ENCODE measurements at places on chromosomes 7 and 10.

DNA sequence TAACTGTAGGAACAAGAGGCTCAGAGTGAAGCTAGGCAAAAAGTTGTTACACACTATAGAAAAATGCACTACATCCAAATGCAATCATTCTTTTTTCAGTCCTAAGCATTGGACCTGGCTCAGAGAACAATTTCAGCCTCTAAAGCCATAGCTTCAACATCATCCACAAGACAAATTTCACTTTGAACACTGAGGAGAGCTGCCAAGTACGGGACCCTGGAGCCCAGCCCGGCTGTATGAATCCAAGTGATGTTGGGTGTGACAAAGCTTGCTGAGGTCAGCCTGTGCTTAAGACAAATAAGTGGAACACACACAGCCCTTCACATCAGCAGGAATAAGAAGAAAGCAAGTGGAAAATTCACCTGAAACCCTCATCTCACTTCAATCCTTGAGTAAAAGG is 233.1 kb upstream of the PFKP start:
- no peak for DNase-seq

GRCh38 chr7:118855290-118855689 is 630.8 kb downstream of the ANKRD7 start:
- DNase-seq, result no peak

DNA sequence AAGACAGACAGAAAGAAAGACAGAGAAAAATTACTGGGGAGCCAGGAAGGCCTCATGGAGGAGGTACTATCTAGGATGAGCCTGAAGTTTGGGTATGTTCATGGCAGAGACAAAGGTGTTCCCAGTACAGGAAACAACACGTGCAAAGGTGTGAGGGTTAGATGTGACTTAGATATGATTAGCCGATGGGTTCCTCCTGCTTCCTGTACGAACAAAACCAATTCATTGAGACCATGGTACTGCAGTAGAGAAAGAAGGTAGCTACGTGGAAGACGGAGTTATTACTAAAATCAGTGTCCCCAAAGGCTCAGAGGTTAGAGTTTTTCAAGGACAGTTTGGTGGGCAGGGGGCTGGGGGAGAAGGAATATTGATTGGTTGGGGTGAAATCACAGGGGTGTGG is 55.2 kb upstream of the CHST3 start:
- no peak for DNase-seq

DNA sequence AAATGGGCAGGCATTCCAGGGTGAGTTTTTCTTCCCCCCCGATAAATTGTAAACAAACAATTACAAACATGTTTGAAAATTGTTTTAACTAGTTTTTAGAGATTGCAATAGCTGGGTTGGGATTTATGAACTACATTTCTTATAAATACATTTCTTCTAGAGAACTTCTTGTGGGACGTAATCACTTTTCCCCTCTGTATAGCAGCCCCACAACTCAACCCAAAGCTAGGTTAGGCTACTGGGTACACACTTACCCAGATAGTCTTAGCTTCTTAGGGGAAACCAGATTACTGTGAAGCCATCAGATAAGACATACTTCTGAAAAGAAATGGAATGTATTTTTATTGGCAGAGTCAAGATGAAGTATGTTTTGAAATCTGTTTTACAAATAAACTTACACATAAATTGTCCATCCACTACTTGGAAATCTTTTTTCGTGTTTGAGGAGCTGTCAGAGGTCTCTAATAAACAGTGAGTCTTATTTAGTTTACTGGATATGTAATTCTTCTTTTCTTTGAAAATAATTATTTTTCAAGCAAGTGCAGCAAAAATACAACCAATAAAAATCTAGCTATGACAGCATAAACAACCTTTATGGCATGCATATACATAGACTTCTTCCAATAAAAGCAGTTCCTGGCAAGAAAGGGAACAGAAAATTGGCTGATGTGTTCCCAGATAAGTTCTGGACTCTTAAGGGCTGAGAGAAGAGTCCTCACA is 8.0 kb upstream of the GLRX3 start:
- DNase-seq, result no peak

DNA sequence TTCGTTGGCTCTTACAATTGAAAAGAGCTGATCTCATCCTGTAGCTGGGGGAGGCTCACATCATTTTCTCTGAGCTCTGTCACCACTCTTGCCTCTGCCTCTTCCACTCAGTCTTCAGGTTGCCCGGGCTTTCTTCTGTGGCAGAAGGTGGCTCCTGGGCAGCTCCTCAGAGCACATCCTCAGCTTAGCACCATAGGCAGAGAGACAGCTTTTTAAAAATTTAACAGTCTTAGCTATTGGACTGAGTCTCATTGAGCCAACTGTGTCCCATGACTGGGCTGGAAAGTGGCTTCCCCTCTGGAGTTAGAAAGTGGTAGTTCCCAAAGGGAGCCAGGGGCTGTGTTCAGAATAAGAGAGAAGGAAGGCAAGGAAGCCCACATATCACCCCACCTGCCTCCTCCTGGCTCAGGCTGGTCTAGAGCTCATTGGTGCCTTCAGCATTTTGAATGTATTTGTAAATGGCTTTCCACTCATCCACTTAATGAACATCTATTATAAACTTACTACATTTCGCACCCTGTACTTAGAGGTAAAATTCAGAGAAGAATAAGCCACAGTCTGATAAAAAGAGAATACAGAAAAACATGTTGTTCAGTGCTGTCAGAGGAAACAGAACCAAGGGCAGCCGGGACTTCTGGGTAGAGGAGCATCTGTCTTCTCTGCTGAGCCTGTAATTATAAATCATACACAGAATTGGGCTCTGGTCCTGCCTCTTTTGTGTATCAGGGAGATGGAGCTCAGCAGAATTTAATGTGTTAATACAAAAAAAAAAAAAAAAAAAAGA is 119.3 kb downstream of the WDFY4 start:
- DNase-seq, result no peak

DNA sequence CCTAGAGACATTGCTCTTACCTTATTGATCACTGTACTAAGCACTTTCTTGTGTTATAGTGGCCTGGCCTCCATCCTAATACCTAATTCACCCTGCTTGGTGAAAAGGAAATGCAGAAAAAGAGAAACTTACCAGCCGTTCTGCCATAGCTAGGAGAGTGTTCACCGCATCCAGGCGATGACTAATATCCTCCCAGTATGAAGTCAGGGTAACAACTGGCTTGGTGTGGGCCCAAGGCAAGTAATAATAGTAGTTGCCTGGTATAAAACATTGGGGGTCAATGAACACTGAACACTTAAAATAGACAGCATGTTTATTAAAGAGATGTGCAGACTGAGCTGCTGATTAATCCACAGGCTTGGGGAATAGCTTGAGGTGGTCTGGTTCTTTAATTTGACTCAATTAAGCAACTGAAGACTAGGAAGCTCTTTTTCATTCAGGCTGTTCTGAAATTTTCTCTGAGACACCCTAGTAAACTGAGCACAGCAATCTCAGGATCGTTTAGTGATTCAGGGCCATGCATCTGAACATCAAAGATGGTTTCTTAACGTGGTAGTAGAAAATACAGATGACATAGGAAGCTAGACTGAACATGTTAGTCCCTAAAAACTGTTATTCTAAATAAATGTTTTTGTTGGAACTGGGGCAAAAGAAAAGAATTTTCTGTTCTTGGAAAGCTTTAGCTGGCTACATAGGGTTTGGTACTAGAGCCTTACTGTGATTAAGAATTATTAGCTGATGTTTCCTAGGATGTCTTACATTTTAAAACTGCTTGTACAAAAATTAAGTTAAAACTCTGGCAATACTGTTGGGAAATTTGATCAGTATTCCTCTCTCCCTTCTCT is 102.2 kb downstream of the MYOF start:
- DNase-seq, result no peak

DNA sequence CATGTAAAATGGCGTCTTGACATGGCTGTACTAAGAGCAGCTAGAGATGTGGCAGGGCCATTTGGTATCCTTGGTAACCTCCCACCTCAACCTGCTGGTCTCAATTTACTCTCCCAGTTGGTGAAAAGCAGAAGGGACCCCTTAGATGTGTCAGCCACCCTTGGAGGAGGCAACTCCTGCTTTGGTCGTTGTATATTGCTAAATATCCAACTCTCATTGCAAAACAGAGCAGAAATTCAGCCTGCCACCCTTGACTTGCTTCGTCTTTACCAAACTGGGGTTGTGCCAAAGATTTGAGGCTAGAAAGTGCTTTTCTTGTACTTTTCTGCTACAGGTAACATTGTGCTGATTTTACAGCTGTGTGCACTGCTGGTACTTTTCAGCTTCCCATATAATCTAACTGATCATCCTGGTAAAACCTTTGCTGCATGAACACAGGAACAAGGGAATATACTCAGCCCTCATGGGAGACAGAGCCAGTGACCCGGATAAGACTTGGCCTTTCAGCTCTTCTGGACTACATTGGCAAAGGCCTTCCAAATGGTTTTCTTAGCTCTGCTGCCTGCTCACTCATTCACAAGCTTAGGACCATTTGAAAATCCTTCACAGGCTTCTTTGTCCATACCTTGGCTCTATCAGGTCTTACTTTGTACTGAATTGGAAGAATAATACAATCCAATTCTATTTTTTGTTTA is 2.2 kb upstream of the VSTM4 start:
- DNase-seq, result no peak

GRCh38 chr10:44311563-44312051 is 73.3 kb downstream of the CXCL12 start:
- no peak for DNase-seq

- no peak for DNase-seq
Measured at GRCh38 chr10:64039198-64039597, 518.0 kb downstream of the REEP3 start.

DNA sequence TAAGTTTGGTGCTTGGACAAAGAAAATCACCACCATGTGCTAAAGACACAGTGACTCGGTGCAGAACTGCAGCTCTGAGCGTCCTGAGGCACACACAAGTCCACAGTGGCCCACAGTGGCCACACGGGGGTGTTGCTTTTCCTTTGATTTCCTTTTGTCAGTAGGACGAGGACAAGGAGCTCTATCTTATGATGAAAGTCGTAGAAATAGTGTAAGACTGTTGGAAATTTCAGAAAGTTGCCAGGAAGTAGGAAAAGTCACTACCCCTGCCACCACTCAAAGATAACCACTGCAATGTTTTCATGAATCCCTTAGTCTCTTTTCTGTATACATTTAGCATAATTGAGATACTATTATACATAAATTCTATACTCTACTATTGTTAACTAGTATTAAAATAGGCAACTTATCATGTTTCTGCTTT is 146.0 kb downstream of the TNS3 start:
- no peak for DNase-seq

DNA sequence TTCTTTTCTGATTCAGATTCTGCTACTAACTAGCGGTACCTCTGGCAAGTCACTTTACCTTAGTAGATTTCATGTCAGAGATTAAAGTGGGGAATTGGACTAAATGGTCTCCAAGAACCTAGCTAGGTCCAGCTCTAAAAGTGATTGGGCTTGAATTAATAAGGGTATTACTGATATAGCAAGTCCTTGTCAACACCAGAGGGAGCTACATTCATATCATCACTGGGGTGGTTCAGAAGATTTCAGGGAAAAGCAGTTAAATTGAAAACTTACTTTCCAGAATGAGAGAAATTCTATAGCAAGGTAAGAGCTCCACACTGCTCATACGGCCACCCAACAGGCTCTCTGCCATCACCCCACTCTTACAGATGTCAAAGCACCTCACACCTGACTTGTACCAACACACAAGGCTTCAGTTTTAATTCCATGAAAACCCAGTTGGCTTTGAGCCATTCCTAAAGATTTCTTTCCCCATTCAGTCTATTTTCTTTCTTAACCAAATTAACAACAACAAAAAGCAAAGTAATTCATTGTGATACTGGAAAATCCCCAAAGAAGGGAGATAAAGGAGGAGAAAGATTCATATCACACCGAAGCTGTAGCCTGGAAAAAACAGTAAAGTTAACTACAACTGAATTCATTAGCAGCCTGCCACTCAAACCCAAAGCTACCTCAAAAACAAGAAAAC is 38.0 kb upstream of the SPOCK2 start:
- no peak for DNase-seq

DNA sequence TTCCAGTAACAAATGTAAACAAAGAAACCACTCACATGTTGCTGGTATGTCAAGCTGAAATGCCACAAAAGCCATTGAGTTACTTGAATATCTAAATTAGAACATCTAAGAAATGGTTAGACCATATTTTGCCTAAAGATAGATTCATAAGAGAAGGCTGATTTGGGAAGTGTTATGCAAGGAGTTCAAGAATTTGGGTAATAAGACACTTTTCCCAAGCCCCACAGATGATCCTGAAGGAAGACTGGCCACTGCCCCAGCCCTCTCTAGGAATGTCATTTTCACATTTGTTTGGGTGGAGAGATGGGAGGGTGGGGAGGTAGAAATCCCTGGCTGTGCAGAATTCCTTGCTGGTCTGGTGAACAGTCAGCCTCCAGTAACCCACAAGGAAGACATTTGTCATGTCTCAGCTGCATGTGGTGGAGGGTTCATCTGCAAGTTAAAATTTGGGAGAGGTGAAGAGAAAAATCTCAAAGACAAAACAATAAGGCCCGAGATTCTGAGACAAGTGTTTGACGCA is 427.2 kb upstream of the KLF6 start:
- DNase-seq, result no peak

DNA sequence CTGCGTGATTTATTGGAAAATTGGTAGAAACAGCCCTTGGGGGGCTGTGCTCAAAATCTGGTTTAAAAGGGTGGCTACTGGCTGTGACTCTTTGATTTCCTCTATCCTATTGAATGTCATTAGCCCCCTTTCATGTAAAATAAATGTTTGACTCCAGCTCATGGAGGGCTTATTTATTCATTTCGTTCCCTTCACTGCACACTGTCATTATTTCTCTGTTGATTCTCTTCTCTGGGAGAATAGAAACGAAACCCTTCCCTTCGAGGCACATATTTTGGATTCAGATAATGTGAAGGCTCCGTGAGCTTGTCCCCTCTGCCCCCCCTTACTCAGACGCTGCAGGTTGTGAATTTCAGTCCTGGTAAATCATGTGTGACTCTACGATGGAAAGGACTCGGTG is 203.9 kb upstream of the GPR26 start:
- no peak for DNase-seq

GRCh38 chr10:85888004-85888403 is 478.6 kb downstream of the GRID1 start:
- DNase-seq, result no peak

GRCh38 chr10:83908506-83908905 is 230.8 kb upstream of the GHITM start:
- no peak for DNase-seq

- DNase-seq, result no peak
Measured at GRCh38 chr10:94485094-94485493, 60.5 kb upstream of the HELLS start.

- DNase-seq, result no peak
Measured at GRCh38 chr7:111264111-111264868, 173.4 kb downstream of the LRRN3 start.

DNA sequence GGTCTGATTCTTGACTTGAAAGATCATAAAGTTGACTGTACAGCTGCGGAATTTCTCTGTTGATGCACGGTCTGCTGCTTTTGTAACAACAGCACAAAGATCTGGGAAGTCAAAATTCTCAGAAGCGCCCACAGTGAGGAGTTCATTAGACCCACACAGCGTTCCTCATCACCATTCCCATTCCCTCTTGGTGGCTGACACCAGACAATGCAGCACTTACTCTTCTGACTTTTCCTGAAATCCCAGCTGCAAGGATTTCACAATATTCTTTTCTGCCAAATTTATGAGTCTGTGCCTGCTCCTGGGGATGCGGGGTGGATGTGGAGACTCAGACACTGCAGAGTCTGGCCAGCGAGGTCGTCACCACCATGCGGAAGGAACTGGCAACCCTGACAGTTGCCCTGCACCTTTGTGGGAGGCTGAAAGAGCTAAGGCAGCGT is 233.9 kb downstream of the FANK1 start:
- DNase-seq, result no peak

Measured in forelimb muscle (tissue), 1 donor.